ENCODE measurements at places on chromosomes 7 and 10. TPM values are rescaled to one million over a fixed set of nuclear protein-coding genes. Genes with fewer than 3 reads are reported as not detected.

The ITPRID1 gene
- 0.04 TPM for polyA plus RNA-seq

The ASB10 gene
- not detected for polyA plus RNA-seq

The PCDH15 gene
- 0.16 TPM for polyA plus RNA-seq

The DPP6 gene
- polyA plus RNA-seq, result 0.31 TPM

The WNT8B gene
- polyA plus RNA-seq, result 0.04 TPM

Measured in lung (tissue), 17 donors.